Thymus (tissue), 14 donors: ENCODE measurements at places on chromosomes 5 and 9. TPM values are rescaled to one million over a fixed set of nuclear protein-coding genes. Genes with fewer than 3 reads are reported as not detected.

GRCh38 chr9:89400403-89401116 lies 82.3 kb downstream of the SECISBP2 start:
- DNase-seq: no peak

DNA sequence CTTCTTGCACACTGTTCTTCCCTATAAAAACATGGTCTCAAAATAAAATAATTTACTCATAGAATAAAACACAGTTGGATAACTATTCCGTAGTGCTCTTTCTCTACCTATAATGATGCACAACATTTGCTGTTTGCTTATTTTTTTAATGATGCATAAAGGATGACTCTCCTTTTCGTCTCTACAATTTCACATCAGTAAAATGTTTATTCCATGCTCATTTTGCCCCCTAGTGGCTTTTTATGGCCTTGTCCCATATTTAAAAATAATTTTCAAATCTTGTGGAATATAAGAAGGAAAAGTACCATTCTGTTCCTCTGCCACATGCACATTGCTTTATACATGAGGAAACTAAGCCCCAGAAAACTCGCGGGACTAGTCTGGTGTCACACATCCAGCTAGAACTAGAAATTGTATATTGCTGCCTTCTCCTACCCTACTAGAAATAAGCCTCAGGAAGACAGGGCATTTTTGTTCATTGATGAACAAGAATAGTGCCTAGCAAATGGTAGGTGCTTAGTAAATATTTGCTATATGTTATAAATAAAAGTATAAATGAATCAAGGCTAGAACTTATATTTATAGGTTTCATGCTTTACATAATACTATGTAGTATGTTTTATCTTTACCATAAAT lies 12.7 kb downstream of the KCTD16 start:
- DNase-seq: no peak

- no peak for DNase-seq
Observed at GRCh38 chr9:72675586-72675985, 154.2 kb downstream of the TMC1 start.

The SPATA31A6 gene
- not detected for total RNA-seq

DNA sequence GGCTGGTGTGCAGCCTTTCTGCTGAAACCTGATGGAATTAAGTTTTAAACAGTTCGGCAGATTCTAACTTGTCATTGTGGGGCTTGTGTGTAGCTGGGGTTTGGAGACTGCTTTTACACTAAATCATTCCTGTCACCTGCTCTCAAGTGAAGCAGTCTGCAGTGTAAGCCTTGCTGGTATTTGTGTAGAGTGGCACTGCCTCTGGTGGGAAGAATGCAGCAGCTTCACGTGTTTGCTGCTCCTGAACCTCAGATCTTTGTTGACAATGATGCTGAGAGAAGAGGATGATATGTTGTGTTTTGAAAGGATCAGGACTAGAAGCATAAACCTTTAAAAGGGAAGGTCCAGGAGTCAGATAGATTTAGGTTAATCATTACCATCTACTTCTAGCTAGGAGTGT lies 88.1 kb downstream of the KDM4C start:
- no peak for DNase-seq

DNA sequence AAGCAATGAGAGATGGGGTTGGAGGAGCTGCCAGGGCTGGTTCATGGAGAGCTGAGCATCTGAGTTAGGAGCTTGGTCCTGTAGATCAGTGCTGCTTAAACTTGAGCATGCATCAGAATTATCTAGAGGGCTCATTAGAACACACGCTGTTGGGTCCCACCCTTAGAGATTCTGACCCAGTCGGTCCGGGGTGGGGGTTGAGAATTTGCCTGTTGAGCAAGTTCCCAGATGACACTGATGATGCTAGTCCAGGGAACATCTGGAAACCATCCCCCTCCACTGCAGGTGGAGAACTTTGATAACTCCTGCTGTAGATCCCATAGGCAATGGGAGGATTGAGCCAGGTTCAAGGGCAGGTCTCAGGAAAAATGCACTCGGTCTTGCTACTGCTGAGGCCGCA lies 158.0 kb upstream of the KLF4 start:
- no peak for DNase-seq

- DNase-seq: no peak
Observed at GRCh38 chr5:83474161-83474796, 2.7 kb downstream of the VCAN start.

The FOXD1 gene
- 0.05 TPM for total RNA-seq

The NR5A1 gene
- total RNA-seq: 0.52 TPM
